Activated CD8-positive, alpha-beta memory T cell treated with anti-CD3 and anti-CD28 coated beads, Interleukin-2, amount 10 ng/mL, durations not matched to agents 7 days and 5 days (primary cell): ENCODE measurements at places on chromosomes 12 and 14. TPM values are rescaled to one million over a fixed set of nuclear protein-coding genes. Genes with fewer than 3 reads are reported as not detected.
A peak's percentile ranks its signal among the peaks of the same experiment; 100 is the strongest.

LMNTD1 gene
- total RNA-seq: not detected

TPPP2 gene
- total RNA-seq: not detected

LRRK2 gene
- 0.23 TPM for total RNA-seq

KRT75 gene
- not detected for total RNA-seq

CAPRIN2 gene
- 10.0 TPM for total RNA-seq

MYO1H gene
- not detected for total RNA-seq

GLIPR1L1 gene
- not detected for total RNA-seq

NAV3 gene
- not detected for total RNA-seq

KRT2 gene
- total RNA-seq: not detected

ETV6 gene
- total RNA-seq: 32.6 TPM

EIF4B gene
- total RNA-seq: 382 TPM

C12orf57 gene
- total RNA-seq: 132 TPM

GRCh38 chr12:46373301-46374296 lies 1.0 kb upstream of the SLC38A2 start:
- H3K36me3 ChIP-seq: peaks cover 34% of the 10 kb centered on the region
- peak overlapping the region; percentile 99 for H3K27ac ChIP-seq
- H3K4me3 ChIP-seq: peak overlapping the region; percentile 96
- peak; percentile 71 for DNase-seq
- peaks cover 49% of the 10 kb centered on the region for H3K4me1 ChIP-seq

- H3K27ac ChIP-seq: no peak overlapping the region
- H3K36me3 ChIP-seq: no peaks in the 10 kb centered on the region
- no peaks in the 10 kb centered on the region for H3K27me3 ChIP-seq
- no peaks in the 10 kb centered on the region for H3K4me1 ChIP-seq
These were observed 246.7 kb downstream of the DACT1 start for GRCh38 chr14:58884442-58884841.

GRCh38 chr14:38213001-38213400 lies 5.3 kb downstream of the SSTR1 start:
- peaks cover 7% of the 10 kb centered on the region for H3K4me1 ChIP-seq
- peaks cover 60% of the 10 kb centered on the region for H3K27me3 ChIP-seq
- DNase-seq: no peak

GRCh38 chr12:130642856-130643255 lies 73.2 kb downstream of the RIMBP2 start:
- no peaks in the 10 kb centered on the region for H3K27me3 ChIP-seq
- no peak overlapping the region for H3K27ac ChIP-seq
- peaks cover 1% of the 10 kb centered on the region for H3K36me3 ChIP-seq
- H3K4me3 ChIP-seq: no peak overlapping the region
- H3K4me1 ChIP-seq: no peaks in the 10 kb centered on the region

- H3K4me1 ChIP-seq: peaks cover 10% of the 10 kb centered on the region
- H3K27ac ChIP-seq: no peak overlapping the region
These were observed 121.3 kb downstream of the BBS10 start for GRCh38 chr12:76226956-76227355.

GRCh38 chr12:94721173-94721572 lies 70.8 kb upstream of the TMCC3 start:
- peaks cover 6% of the 10 kb centered on the region for H3K27me3 ChIP-seq
- no peak for DNase-seq
- no peak overlapping the region for H3K27ac ChIP-seq
- no peaks in the 10 kb centered on the region for H3K4me1 ChIP-seq
- H3K4me3 ChIP-seq: no peak overlapping the region

- no peaks in the 10 kb centered on the region for H3K4me1 ChIP-seq
- no peak overlapping the region for H3K4me3 ChIP-seq
- no peak for DNase-seq
- H3K36me3 ChIP-seq: no peaks in the 10 kb centered on the region
These were observed 438.8 kb downstream of the EGLN3 start for GRCh38 chr14:33511851-33512640.

- H3K27me3 ChIP-seq: peaks cover 90% of the 10 kb centered on the region
- peak within 1 kb of the TSS; percentile 31 for H3K27ac ChIP-seq
- DNase-seq: no peak
- peaks cover 20% of the 10 kb centered on the region for H3K4me1 ChIP-seq
- H3K4me3 ChIP-seq: no peak within 1 kb of the TSS
These were observed at the start of gene LHX5 for GRCh38 chr12:113471619-113472171. LHX5 (minus strand) TSS chr12:113471871; CDS start chr12:113471498, 373 bp downstream.

DNA sequence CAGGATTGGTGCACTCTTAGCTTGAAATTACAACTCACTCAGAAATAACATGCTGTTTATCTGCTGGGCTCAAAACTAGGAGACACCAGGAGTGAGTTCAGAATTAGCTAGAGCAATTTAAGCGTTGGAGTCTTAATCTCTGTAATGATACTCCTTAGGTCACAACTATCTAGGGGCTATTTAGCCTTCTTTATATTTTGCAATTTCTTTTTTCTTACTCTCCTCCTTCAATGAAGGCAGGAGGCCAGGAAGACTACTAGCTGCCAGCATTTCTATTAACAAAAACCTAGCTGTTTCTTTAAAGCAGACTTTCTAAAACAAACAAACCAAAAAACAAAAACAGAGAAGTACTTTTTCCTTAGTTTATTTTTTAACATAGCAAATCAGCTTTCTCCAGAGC lies 226.2 kb downstream of the TRHDE start:
- no peak overlapping the region for H3K27ac ChIP-seq
- no peak overlapping the region for H3K4me3 ChIP-seq
- no peaks in the 10 kb centered on the region for H3K27me3 ChIP-seq
- no peaks in the 10 kb centered on the region for H3K36me3 ChIP-seq
- DNase-seq: no peak

DNA sequence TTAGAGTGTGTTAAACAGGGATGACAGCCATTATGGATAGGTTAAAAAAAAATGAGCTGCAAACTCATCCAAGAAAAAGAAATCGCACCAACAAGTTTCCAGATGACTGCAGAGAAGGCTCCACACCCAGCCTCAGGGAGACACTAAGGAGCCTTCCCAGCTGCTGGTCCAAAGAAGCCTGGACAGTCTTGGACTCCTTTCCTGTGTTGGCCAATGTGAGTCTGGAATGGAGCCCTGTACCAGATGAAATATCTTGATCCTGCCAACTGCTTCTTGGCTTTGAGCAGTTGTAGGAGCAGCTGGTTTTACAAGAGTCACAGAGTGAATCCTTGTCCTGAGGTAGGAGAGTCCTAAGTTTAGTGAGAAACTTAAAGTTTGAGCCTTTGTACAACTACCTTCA lies 44.5 kb downstream of the SLC38A1 start:
- peaks cover 83% of the 10 kb centered on the region for H3K36me3 ChIP-seq
- H3K4me1 ChIP-seq: peaks cover 72% of the 10 kb centered on the region
- no peak overlapping the region for H3K4me3 ChIP-seq
- H3K27me3 ChIP-seq: no peaks in the 10 kb centered on the region
- no peak for DNase-seq

DNA sequence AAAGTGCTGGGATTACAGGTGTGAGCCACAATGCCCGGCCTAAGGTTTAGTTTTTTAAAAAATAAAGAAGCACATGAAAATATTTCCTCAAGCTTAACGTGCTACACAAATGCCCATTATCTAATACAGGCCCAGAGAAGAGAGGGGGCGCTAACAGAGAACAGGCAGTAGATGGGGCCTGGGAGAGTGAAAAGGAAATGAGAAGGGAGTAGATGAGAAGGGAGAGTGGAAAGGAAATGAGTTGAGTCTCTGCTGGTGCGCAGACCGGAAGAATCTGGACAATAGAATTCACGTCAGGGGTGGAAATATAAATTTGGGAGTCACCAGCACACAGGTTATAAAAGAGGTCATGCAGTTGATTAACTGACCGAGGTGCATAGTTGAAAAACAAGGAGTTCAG lies 10.7 kb downstream of the PXN start:
- H3K27me3 ChIP-seq: no peaks in the 10 kb centered on the region
- DNase-seq: no peak
- peaks cover 29% of the 10 kb centered on the region for H3K36me3 ChIP-seq
- peaks cover 74% of the 10 kb centered on the region for H3K4me1 ChIP-seq
- peak overlapping the region; percentile 45 for H3K27ac ChIP-seq

DNA sequence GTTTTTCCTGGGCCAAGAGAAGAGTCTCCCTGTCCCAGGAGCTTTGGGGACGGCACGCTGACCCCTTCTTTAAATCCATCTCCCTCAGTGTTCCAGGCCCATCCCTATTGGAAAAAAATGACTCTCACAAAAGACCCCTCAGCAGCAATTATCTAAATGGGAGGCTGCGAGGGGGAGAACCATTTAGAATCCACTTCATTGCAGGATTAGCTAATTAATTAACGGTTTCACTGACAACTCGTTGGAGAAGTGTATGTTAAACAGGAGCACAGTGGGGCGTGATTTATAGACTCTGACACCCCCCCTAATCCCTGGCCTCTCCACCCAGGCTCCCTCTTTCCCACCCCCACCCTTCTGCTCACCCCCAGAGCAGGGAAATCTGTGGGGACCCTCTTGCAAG lies 162.8 kb upstream of the LHX5 start:
- H3K27me3 ChIP-seq: peaks cover 14% of the 10 kb centered on the region
- DNase-seq: no peak

GRCh38 chr14:95267306-95267705 lies 52.4 kb downstream of the CLMN start:
- H3K4me1 ChIP-seq: peaks cover 29% of the 10 kb centered on the region
- peaks cover 2% of the 10 kb centered on the region for H3K36me3 ChIP-seq
- no peak overlapping the region for H3K4me3 ChIP-seq
- peak; percentile 35 for DNase-seq
- H3K27ac ChIP-seq: no peak overlapping the region
- peaks cover 45% of the 10 kb centered on the region for H3K27me3 ChIP-seq

DNA sequence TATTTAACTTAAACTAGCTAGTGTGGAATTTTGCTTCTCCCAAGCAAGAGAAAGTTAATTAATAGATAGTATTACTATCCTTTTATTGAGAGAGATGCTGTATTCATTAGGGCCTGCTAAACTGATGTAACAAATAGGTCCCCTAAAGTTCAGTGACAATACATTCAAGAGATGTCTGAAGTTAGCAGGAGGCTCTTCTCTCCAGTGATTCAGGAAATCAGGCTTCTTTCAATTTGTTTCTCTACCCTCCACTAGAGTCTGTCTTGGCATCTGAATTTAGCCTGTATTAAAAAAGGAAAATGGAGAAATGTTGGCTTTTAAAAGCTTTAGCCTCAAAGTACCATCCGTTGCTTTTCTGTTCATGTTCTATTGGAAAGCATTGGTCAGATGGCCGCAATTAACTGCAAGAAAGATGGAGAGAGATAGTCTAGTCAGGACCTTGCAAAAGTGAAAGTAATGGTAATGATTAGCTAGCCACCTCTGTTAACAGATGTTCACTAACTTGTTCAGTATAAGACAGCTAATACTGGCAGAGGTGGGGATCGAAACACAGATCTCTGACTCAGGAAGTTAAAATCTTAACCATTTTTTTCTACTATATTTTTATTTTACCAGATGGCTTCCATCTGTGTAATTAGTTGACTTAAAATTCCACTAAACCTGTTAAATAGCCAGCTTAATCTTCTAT lies 786.8 kb downstream of the TMTC2 start:
- H3K4me3 ChIP-seq: no peak overlapping the region
- H3K27ac ChIP-seq: no peak overlapping the region
- no peak for DNase-seq
- no peaks in the 10 kb centered on the region for H3K4me1 ChIP-seq

- peaks cover 6% of the 10 kb centered on the region for H3K4me1 ChIP-seq
- H3K36me3 ChIP-seq: peaks cover 2% of the 10 kb centered on the region
- DNase-seq: no peak
- no peak overlapping the region for H3K27ac ChIP-seq
These were observed 105.4 kb downstream of the PAPLN start for GRCh38 chr14:73342670-73343069.

DNA sequence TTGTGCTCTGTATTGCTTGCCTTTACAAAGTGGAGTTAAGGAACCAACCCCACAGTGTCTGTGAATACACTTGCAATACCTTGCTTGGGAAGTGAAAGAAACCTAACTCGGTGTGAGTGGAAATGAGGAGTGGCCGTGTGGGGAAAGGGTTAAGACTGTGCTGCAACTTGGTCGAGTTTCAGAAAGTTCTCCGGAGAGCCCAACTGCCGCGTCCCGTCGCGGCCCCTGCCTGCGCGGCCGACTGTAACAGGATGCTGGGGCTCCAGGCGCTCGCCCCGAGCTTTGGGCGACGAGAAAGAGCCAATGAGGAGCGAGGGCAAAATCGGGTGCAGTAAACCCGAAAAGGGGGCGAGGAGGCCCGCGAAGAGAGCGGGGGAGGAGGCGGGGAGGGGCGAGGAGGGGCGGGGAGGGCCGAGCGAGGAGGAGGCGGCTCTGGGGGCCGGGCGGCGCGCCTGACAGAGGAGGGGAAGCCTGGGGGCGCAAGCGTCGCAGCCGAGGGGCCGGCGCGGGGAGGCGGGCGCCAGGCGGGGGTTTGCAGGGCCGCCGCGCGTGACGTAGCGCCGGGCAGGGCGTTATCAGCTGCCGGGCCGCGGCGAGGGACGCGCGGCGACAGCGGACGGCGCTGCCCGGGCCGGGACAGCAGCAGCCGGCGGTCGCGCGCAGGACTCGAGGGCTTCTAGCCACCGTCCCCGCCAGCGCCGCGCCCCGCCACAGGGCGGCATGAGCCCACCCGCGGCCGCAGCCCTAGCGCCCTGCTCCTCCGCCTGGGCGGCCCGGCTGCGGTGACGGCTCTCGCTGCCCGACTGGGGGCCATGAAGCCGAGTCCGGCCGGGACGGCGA lies at the start of gene DACT1:
Gene DACT1, plus strand, starts transcription at position 572 of the 840 bp plus-strand sequence. Its CDS starts 241 bp downstream, at position 813.
- H3K4me1 ChIP-seq: peaks cover 13% of the 10 kb centered on the region
- peak within 1 kb of the TSS; percentile 74 for H3K4me3 ChIP-seq
- H3K27me3 ChIP-seq: peaks cover 76% of the 10 kb centered on the region
- H3K27ac ChIP-seq: no peak within 1 kb of the TSS
- no peaks in the 10 kb centered on the region for H3K36me3 ChIP-seq

- H3K27me3 ChIP-seq: no peaks in the 10 kb centered on the region
- H3K4me1 ChIP-seq: no peaks in the 10 kb centered on the region
- no peak overlapping the region for H3K4me3 ChIP-seq
- no peak for DNase-seq
These were observed 87.0 kb downstream of the SEC23A start for GRCh38 chr14:39015964-39016577.

- H3K4me1 ChIP-seq: no peaks in the 10 kb centered on the region
- H3K4me3 ChIP-seq: no peak overlapping the region
- no peak for DNase-seq
- no peak overlapping the region for H3K27ac ChIP-seq
- H3K36me3 ChIP-seq: no peaks in the 10 kb centered on the region
These were observed 29.9 kb downstream of the JAG2 start for GRCh38 chr14:105138551-105139111.

DNA sequence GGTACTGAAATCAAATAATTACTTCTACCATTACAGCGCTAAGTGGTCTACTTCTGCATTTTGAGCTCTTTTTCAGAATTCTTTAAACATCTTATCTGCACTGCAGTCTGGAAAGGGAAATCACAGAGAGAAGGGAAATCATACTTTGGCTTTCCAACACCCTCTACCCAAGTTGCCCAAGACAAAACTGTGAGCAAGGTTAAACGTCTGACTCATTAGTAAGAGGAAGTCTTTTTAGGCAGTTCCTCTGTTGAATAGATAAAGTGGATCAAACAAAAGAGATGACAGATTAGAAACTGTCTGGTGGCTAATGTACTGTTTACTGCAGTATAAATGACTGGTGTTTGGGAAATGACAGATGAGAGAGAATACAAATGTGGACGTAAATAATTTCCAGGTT lies 858.1 kb downstream of the NRXN3 start:
- no peaks in the 10 kb centered on the region for H3K27me3 ChIP-seq
- H3K4me1 ChIP-seq: no peaks in the 10 kb centered on the region
- H3K4me3 ChIP-seq: no peak overlapping the region
- no peak overlapping the region for H3K27ac ChIP-seq
- H3K36me3 ChIP-seq: no peaks in the 10 kb centered on the region
